Panc1 (cell line): ENCODE measurements at places on chromosomes 1 and 21. TPM values are rescaled to one million over a fixed set of nuclear protein-coding genes. Genes with fewer than 3 reads are reported as not detected.

Gene L1TD1
- 0.18 TPM for total RNA-seq

Gene KIAA0040
- total RNA-seq = 0.31 TPM

Gene CFAP45
- 1.6 TPM for total RNA-seq

Gene NES
- 56.3 TPM for total RNA-seq

Gene FYB2
- 0.49 TPM for total RNA-seq

Gene RGS18
- not detected for total RNA-seq

Gene CA14
- total RNA-seq = not detected

Gene TTLL7
- total RNA-seq = 31.4 TPM

Gene PLA2G2C
- total RNA-seq = not detected

Gene MNDA
- not detected for total RNA-seq

Gene KRTAP10-4
- not detected for total RNA-seq

Gene LHX8
- not detected for total RNA-seq

Gene SRM
- 249 TPM for total RNA-seq

Gene PERM1
- 1.5 TPM for total RNA-seq

Gene LAMC2
- 8.3 TPM for total RNA-seq

Gene GUCA2A
- total RNA-seq = not detected

Gene PKLR
- 0.13 TPM for total RNA-seq

Gene SYPL2
- 0.74 TPM for total RNA-seq

Gene HPCAL4
- 0.21 TPM for total RNA-seq

Gene LRRC71
- 0.77 TPM for total RNA-seq

Gene NAV1
- 29.0 TPM for total RNA-seq

Gene CRNN
- total RNA-seq = not detected
